ENCODE measurements at places on chromosomes 2 and 18.

DNA sequence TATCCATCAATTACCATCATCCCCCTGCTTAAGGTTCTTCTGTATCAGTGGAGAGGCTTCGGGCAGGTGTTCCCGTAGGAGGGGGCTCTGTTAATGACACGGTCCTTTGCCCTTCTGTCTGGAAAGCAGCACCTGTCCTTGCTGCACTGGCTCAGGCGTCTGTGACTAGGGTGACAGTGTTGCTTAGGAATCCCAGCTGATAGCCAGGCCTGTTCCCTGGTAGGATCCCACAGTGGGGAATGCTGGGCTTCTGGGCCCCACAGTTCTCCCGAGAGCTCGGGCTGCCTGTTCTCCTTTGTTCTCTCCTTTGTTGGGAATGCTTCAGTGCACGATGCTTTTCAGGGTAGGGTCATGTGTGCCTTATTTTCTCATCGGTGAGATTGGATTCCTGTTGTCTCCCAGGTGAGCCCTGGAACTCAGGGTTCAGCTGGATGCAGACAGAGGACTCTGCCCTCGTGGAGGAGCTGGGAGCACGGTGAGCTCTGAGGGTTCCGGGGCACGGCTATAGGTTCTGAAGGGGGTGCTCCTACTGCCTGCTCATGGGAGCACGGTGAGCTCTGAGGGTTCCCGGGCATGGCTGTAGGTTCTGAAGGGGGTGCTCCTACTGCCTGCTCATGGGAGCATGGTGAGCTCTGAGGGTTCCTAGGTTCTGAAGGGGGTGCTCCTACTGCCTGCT, 9.6 kb downstream of the SNTG2 start:
- no peak for DNase-seq

- DNase-seq = no peak
These were observed 57.2 kb downstream of the NYAP2 start for GRCh38 chr2:225456619-225457260.

DNA sequence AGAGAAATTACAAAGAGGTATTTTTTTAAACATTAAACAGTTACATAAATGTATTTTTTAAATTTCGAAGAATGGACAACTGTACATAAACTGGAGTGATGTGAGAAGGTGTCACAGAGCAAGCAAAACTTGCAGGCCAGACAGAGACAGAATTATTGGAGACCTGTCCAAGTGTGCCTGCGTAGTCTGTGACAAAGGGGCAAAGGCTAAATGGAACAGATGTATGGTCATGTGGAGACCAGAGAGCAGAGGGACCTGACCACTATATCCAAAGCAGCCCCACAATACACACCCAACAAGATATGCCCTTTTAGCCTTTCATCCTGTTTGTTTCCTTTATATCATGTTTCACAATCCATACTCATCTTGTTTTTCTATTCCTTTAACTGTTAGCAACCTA, 225.3 kb upstream of the VWC2L start:
- DNase-seq = no peak

- no peak for DNase-seq
These were observed 65.9 kb upstream of the ACTR3 start for GRCh38 chr2:113823716-113824595.

- DNase-seq = no peak
These were observed 679.0 kb upstream of the RAB6C start for GRCh38 chr2:129300456-129300855.

- no peak for DNase-seq
These were observed 3.4 kb downstream of the RAB31 start for GRCh38 chr18:9711361-9712129.

- DNase-seq = peak; percentile 52
These were observed 74.7 kb upstream of the KCNJ3 start for GRCh38 chr2:154623819-154624218.

DNA sequence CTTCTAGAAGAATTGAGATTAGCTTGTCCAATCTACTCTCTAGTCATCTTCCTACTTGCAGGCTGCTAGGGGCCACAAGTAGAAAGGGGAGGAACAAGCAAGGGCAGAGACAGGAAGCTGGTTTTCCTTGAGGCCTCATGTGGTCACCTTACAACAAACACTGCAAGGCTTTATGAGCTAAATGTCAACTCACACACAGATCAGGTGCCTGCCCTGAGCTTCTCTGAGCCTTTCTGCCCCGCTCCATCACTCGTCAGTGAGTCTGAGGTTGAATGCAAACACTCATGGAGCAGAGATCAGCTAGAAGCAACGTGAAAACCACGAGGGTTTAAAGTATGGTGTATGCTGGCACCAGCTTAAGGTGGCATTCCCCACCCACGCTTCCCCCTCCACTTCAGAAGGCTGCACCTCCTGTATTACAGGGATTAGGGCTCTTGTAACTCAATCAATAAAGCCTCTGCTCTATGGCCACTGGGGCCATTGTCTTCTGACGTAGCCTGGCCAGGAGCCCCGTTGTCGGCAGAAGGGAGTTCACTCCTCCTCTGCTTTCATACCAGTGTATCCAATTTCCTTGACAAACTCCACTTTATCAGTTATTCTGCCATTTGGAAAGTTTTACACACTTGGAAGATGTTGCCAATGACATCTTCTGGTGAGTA, 5.4 kb upstream of the CRYGC start:
- DNase-seq = no peak

- DNase-seq = no peak
These were observed 417.0 kb downstream of the SLC4A3 start for GRCh38 chr2:220044383-220044782.

DNA sequence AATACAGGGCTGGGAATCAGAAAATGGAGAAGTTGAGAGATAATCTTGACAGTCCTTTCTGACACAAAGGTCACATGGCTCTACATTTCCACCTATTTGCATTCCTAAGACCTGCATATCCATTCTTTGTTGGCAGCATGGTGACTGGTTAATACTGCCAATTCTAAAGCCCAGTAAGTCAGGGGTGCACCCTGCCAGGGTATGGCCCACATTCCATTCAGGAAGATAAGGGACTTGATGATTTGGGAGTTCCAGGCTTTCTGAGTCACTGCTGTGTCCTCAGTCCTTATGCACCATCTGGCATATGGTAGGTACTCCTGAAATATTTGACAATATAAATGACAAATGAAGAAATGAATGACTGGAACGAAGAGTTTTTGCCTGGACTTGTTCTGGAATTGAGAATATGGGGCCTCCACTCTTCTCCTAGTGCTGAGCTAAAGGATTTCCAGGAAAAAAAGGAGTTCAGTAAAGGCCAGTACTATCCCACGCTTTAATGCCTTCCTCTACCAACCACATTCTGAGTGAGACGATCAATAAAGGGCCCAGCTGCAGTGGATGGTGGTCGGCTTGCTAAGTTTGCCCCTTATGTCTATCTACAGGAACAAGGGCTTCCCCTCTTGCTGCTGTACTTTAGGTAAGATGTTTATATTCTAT, 31.7 kb upstream of the EIF2AK3 start:
- DNase-seq = no peak

DNA sequence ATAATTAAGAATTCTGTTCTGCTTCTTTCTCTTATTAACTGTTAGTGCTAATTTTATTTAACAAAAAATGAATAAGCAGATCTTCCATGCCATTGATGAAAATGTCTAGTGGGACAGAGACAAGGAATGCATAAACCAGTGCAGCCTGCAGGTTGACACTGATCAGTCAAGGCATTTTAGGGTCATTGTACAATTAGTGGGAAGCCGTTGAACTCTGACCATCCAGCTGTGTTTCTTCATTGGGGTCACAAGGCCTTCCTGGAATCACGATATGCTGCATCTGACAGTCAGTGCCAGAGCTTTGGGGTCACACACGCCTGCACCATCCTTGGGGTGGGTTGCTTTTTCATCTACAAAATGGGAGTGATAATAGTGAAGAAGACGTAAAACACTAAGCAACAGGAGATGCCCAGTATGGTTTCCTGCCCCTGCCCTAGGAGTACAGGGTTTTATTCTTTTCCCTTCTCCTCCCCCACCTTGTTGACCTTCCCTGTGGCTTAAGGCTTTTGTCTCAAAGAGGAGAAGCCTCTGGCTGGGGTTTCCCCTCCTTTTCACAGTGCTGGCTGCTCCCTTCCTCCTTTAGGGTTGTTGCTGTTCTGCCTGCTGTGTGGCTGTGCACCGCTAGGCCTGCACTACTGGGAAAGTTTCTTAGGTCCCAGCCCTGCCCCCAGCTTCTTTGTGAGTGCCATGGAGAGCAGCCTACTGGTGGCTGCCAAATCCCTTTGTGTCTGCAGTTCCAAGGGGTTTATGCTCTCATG, 245.6 kb downstream of the TPGS2 start:
- no peak for DNase-seq

DNA sequence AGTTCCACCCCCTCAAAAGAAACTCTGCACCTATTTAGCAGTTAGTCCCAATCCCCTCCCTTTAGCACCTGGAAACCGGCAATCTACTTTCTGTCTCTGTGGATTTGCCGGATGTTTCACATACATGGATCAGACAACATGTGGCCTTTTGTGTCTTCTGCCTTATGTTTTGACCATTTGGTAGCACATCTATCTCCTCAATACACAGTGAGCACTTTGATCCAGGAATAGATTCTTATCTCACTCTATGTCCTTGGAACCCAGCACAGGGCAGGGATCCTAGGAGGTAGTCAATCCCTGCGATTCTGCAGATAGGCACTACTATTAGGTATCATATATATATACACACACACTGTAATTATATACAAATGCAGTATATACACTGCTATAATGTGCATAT, 3.8 kb upstream of the OTOF start:
- DNase-seq = no peak
